ENCODE measurements at places on chromosomes 6 and 20.

DNA sequence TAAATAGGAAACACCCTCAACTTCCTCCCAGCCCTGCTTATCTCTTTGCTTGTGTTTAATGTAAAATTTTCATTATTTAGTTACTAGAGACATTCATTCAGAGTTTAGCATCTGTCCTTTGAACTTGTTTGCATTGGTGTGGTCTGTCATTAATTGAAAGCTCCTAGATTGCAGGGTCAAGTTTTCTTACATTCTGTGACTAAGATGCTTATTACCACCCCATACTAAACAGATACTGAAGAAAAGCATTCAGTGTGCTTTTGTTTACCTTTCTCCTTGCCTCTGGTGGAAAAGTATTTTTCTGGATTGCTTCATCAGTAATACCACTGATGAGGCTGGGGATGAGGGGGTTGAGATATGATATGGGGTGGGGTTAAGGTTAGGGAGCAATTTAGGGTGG lies 199.0 kb downstream of the SAMD5 start:
- no peak for DNase-seq

GRCh38 chr20:16271450-16271849 lies 301.8 kb downstream of the KIF16B start:
- DNase-seq: no peak

DNA sequence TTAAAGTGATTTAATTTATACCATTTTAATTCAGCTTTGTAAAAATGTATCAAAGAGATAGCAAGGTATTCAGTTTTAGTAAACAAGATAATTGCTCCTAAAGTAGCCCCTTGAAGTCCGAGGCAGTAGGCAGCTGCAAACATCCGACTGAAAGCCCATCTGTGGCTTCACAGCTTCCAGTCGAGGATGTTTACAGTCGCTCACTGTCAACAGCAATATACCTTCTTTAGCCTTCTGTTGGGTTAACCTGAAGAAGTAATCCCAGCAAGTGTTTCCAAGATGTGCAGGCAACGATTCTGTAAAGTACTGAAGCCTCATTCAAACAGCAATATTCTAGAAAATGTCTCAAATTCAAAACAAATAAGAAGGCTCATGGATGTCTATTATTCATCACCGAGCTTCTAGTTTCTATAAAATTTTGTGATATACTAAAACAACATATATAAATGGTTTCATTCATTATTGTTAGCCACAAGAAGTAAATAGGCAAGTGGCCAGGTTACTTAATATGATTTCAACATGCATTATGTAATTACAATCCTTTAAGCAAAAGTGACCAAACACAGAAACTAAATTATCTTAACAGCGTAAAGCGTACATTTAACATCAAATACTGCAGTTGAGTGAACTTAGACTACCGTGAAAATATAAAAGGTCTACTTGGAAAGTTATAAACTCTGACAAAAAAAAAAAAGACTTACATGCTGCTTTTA lies 115.0 kb downstream of the OGFRL1 start:
- no peak for DNase-seq

- no peak for DNase-seq
These were observed 52.4 kb downstream of the CEBPB start for GRCh38 chr20:50242863-50243609.

GRCh38 chr20:13102237-13102636 lies 93.5 kb downstream of the SPTLC3 start:
- DNase-seq: no peak

DNA sequence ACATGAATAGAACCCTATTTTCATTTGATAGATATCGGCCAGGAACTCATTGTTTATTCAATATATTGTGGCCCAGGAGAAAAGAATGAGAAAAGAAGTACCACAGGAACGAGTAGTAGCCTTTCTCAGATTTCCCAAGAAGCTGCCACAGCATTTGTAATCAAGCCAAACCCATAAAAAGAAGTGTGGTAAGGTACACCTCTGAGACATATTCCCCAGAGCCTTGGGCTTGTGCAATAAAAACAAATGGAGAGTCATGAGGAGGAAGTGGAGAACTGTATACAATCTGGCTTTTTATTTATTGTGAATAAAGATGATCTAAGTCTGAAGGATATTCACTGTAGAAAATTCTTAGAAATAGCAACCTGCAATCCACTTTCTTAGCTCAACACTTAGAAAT lies 36.7 kb downstream of the KIF6 start:
- DNase-seq: no peak
